ENCODE measurements at places on chromosomes 3 and 15.

DNA sequence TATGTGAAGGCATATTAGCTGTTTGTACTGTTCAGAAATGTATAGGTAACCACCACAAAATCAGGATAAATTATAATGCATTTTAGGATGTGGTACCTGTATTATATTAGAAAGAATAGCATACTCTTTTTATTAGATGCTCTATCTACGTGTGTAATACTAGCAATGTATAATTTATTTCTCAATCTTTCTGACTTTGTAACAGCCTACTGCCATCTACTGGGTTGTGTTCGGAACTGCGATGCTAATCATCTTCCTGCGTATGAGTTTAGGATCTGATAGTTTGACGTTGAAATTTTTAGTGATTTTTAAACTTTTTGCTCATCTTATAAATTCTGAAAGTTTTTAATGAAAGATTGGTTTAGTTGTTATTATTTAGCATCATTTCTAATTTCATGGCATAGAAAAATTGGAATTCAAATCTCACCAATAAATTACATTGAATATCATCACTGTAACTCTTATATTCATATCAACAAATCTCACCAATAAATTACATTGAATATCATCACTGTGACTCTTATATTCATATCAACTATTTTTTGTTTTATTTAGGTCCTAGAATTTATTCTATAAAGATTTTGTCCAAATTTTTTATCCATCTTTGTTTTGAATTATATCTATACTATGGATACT, 322.7 kb upstream of the ZNF717 start:
- peak; percentile 54 for DNase-seq

DNA sequence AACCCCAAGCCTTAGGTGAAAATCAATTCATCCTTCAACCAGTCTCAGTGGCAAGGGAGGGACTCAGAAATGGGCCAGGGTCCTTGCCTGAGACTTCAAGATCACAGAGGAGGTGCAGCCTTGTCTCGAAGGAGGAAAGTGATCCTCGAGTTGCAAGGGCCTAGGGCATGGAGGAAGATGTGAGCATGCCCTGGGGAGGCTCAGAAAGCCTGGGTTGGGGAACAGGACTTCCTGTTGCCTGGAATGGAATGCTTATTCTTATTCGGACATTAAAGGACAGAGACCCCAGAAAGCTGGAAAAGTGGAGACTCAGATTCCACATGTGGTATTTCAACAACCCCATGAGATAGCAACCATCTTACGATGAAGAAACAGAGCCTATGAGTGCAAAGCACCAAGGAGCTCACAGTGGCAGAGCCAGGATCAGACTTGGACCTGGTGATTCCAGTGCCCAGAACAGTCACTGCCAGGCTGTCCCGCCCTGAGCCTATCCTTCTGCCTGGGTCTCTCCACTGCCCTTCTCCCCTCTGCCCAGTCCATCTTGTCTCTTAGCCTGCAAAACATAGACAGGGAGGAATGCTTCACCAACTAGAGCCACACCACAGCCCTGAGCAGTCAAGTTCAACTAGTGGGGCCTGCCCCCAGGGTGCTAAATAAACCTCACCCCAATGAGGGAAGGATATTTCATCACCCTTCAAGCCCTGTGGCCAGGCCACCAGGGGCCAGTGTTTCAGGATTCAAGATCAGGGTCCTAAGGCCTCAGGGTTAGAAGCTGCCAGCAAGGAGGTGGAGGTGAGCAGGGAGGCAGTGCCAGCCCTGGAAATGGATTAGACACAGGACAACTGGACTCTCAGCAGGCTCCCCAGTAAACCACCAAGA, 21.9 kb downstream of the DAPK2 start:
- DNase-seq = no peak

- no peak for DNase-seq
These were observed 45.0 kb upstream of the PIK3CB start for GRCh38 chr3:138879541-138880380.

DNA sequence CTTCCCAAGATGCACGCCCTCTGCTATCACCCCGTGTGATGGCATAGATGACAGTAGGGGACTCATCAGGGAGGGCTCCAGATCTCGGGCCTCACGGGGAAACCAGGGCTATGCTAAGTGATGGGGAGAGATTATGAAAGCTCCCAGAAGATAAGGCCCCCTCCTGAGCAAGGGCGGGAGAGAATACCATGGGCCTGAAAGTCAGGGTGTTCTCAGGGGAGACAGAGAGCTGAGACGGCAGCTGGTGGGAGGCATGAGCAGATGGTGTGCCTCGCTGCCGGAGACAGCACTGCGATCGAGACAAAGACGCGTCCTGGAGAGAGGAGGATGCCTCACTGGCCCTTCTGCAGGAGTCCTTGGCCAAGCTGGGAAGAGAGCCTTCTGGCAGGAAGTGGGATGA, 106.5 kb upstream of the ADPGK start:
- DNase-seq = no peak

GRCh38 chr3:55017876-55018275, 90.0 kb upstream of the LRTM1 start:
- DNase-seq = no peak

DNA sequence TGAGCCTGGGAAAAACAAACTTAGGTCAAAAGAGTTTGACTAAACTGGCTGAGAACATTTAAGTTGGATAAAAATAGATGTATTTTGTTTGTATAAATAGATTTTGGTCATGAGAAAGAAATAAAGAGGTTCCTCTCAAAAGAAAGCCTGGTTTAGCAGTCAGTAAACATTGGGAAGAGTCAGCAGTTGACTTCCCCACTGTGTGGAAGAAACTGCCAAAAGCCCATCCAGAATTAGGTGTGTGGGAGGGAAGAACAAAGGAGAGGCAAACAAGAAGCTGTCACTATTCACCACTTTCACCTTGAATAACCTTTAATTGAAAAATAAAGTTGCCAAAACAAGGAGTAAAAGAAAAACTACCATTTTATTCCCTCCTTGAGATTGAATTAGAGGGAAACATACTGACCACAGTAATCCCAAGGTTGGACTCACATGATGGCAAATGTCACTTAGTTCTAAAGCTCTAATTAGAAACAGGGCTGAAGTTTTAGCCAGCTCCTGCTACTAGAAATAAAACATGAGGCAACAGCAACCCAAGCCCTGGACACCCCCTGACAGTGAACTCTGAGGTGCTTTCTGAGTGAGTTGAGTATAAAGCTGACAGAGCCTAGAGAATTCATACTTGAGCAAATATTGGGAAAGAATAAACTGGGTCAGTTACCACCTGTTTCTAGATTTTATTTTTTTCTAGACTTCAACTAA, 139.3 kb downstream of the SERPINI1 start:
- DNase-seq = no peak

GRCh38 chr3:153090973-153091372, 71.1 kb upstream of the RAP2B start:
- no peak for DNase-seq

- no peak for DNase-seq
These were observed 13.2 kb downstream of the SLC6A1 start for GRCh38 chr3:11005686-11006256.

GRCh38 chr3:107882881-107883280, 207.9 kb downstream of the CD47 start:
- DNase-seq = no peak

- no peak for DNase-seq
These were observed 137.0 kb downstream of the DNAJB8 start for GRCh38 chr3:128329491-128330213.

DNA sequence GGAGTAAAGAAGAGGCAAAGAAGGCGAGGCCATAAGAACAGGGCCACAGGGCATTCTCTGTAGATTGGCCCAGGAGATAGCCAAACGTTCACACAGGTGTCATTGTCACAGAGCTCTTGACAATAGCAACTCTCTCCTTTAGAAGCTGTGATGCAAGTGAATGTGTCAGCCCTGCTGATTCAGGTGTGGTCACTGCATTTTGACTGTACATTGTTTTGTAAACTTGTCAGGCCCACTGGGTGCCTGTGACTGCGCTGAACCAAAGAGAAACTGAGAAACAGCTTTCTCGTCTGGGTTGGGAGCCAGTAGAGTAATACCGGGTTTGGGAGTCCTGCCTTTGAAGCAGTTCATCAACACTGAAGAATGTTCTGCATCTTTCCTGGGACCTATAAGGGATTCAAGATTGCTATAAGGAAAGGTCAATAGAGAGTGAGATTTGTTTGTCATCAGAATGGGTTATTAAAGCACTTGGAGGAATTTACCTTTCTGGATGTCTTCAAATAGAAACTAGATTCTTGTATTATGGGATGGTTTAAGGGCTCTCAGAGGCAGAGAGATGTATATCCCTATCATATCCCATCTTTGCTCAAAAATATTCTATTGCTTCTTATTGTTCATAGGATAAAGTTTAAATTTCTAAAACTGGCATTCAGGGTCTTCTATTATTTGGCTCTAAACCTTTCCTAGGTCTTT, 45.4 kb downstream of the TMEM45A start:
- DNase-seq = no peak
